ENCODE measurements at places on chromosomes 13 and 19.

DNA sequence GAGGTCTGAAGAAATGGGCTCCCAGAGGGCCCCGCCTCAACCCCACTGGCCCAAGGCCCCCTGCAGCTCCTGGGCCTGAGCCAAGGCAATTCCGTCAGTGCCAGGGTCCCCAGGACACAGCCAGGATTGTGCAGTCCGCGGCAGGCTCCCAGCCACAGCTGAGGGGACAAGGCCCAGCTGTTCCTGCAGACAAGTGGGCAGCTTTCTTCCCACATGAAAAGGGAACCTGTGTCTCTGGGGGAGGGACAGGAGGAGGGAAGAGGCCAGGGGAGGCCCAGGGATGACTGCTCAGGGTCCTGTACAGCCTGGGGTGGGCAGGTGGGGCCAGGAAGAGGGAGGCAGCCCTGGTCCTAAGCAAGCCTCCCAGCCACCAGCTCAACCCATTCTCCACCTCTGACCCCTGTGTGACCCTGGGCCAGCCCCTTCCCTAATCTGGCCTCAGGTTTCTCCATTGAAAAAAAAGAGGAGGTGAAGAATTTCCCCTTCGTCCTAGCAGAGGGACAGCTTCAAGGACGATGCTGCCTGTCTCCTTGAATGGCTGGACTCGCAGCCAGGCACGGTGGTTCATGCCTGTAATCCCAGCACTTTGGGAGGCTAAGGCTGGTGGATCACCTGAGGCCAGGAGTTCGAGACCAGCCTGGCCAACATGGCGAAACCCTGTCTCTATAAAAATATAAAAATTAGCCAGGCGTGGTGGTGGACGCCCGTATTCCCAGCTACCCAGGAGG lies 20.5 kb upstream of the VSTM2B start:
- DNase-seq, result no peak

DNA sequence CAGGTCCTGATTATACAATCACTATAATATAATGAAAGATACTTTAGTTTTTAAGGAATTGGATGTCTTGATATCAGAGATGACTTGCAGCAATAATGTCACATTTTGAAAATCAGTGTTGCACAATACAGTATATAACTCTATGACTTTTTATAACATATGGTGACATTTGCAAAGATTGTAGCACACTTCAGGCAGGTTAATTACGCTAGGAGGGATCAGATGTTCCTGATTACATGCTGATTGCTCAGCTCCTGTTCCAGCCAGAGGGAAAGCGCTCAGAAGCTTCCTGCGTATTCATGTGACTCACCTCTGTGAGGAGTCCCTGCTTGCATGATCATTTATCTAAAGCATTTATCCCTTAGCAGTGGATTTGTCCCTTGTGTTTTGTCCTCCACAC lies 265.6 kb downstream of the GPC5 start:
- no peak for DNase-seq

DNA sequence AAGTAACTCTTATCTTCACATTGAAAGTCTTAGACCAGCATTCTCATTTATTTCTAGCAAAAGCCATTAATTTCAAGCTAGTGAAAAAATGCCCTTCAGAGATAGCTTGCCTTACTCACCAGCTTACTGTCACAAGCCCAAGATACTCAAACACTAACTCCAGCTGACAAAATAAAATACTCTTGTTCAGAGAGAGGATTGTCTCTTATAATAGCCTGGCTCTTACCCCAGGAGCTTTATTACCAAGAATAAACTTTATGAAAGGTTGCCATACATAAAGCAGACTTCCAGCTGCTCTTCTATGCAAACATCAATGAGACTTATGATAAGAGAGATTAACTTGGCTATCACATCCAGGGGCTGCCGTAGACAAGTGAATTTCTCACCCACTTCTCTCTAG lies 53.6 kb downstream of the XPO4 start:
- DNase-seq, result no peak

- DNase-seq, result no peak
Observed at GRCh38 chr19:41546386-41546789, 29.6 kb upstream of the CEACAM21 start.

GRCh38 chr13:75236774-75237173 lies 245.2 kb downstream of the TBC1D4 start:
- DNase-seq, result no peak

DNA sequence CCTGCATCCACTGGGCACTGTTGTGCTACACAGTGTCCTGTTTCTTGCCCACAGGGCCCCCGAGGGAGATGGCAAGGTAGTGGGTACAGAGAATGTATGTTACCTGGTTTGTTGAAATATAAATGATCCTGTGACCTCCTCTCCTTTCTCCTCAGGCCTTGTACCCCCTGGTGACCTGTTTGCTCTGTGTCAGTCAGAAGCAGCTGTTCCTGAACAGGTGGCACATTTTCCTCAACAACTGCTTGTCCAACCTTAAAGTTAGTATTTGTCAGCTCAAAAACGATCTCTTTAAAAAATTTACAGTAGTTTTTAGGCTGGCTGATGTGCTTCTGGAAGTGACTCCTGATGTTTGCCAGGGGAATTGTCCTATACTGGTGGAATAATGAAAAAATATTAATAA lies 105.1 kb downstream of the FRY start:
- DNase-seq, result no peak

Measured in brain pericyte (primary cell).